ENCODE measurements at places on chromosomes 1 and 21.

DNA sequence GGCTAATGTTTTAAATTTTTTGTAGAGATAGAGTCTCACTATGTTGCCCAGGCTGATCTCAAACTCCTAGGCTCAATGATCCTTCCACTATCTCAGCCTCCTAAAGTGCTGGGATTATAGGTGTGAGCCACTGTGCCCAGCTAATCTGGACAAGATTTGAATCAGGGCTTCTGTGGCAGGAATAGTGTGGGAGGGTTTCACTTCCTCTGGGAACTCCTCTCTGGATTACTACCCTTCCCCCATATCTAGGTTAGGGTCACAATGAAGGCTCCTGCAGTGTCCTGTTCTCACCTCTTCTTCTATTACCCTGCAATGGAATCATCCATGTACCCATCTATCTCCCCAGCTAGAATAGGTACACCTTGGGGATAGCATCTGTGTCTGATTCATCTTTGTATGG lies 133.6 kb upstream of the RAB4A start:
- DNase-seq: no peak

DNA sequence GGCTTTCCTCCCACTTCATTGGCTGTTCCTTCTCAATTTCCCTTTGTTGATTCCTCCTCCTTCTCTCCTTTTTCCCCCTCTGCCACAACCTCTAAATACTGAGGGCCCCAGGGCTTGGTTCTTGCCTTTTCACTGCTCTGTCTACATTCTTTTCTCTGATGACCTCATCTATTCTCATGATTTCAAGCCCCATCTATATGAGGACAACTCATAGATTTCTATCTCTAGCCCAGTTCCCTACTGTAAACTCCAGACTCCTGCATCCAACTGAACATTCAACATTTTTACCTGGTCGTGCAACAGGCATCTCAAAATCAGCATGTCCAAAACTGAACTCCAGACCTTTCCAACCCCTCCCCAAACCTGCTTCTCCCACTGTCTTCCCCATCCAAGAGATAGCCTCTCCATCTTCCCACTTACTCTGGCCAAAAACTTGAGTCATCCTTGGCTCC lies 11.5 kb upstream of the SLC9A1 start:
- DNase-seq: no peak

- DNase-seq: no peak
These were observed 103.7 kb upstream of the PRMT6 start for GRCh38 chr1:106952776-106953175.

DNA sequence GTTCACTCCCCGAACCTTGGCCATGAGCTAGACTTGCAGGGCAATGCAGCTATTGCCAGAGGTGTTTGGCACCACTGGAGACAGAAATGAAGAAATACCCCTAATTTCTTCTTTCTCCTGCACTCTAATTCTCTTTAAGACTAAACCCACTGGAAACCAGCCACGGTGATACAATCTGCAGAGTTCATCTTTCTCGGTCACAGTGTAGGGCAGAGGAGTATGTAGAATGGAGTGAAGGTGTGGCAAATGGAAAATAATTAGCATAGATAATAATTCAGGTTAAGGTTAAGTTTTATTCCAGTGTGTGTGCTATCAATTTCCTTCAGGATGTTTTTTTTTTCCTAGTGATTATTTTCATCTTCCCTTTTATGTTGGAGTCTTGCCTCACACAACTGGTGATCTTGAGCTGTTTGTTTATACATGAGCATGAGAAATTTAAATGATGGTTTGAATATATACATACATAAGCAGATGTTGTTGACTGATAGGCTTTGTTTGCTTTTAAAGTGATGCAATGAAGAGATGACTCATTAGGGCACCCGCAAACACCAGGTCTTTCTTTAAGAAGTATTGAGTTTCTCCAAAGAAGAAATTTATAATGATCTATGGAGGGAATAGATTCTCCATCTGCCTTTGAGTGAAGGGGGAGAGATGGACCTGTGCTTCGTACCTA lies 81.9 kb downstream of the SPATA17 start:
- DNase-seq: no peak

GRCh38 chr1:229028544-229028943 lies 242.4 kb upstream of the RAB4A start:
- no peak for DNase-seq

- DNase-seq: no peak
These were observed 25.8 kb upstream of the MGST3 start for GRCh38 chr1:165605246-165605645.

All from stimulated activated CD4-positive, alpha-beta T cell treated with anti-CD3 and anti-CD28 coated beads, Interleukin-1b, Interleukin-23, amount 100 ng/mL, for 1 hour (primary cell).